ENCODE measurements at places on chromosomes 6 and 20.

DNA sequence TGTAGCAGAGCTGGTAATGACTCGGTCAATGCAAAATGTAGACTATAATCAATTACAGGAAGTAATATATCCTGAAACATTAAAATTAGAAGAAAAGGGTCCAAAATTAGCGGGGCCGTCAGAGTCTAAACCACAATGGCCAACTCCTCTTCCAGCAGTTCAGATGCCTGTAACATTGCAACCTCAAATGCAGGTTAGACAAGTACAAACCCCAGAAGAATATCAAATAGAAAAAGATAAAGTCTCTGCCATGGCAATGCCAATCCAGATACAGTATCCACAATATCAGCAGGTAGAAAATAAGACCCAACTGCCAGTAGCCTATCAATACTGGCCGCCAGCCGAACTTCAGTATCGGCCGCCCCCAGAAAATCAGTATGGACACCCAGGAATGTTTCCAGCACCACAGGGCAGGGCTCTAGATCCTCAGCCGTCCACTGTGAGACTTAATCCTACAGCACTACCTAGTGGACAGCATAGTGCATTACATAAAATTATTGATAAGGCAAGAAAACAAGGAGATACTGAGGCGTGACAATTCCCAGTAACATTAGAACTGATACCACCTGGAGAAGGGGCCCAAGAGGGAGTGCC is 158.4 kb downstream of the GPX5 start:
- DNase-seq = peak; percentile 57

GRCh38 chr20:25011261-25011660 is 18.7 kb upstream of the APMAP start:
- no peak for DNase-seq

DNA sequence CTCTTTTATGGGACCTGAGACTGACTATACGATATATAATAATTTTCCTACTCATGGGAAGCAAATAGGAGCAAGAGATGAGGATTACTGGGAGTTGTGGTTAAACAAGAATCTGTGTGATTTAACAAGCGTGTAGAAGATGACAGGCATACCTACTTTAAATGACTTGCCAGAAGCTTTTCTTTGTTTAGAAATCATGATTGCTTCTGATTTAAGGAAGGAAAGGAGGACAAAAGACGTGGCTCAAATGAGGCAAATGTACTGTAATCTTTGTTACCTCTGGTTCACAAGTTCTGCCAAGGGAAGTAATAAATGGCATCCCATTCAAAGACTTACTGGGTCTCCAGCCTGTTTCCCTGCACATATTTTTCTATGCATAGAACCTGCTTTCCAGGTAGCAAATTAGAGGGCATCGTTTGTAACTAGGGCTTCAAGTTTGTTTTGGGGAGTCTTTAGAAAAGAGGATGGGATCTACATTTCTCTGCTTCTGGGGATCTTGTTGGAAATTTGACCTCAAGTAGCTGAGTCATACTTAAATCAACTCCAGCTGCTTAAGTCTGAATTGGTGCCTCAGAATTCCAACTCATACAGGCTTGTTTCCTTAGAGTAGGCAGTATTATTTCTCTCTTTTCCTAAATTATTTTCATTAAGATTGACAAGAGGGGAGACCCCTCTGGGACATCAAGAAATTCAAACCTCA is 2.9 kb upstream of the TRMT11 start:
- no peak for DNase-seq

- peak; percentile 82 for DNase-seq
Measured at GRCh38 chr6:168035661-168036545, 38.4 kb downstream of the KIF25 start.

GRCh38 chr6:127879685-127880084 is 21.2 kb downstream of the THEMIS start:
- DNase-seq = no peak

GRCh38 chr6:66735106-66735890 is 1028.3 kb upstream of the EYS start:
- DNase-seq = no peak

GRCh38 chr6:53066077-53066417 is 843 bp downstream of the FBXO9 start:
- peak; percentile 67 for DNase-seq

- no peak for DNase-seq
Measured at GRCh38 chr20:10023911-10024310, 10.9 kb upstream of the ANKEF1 start.

DNA sequence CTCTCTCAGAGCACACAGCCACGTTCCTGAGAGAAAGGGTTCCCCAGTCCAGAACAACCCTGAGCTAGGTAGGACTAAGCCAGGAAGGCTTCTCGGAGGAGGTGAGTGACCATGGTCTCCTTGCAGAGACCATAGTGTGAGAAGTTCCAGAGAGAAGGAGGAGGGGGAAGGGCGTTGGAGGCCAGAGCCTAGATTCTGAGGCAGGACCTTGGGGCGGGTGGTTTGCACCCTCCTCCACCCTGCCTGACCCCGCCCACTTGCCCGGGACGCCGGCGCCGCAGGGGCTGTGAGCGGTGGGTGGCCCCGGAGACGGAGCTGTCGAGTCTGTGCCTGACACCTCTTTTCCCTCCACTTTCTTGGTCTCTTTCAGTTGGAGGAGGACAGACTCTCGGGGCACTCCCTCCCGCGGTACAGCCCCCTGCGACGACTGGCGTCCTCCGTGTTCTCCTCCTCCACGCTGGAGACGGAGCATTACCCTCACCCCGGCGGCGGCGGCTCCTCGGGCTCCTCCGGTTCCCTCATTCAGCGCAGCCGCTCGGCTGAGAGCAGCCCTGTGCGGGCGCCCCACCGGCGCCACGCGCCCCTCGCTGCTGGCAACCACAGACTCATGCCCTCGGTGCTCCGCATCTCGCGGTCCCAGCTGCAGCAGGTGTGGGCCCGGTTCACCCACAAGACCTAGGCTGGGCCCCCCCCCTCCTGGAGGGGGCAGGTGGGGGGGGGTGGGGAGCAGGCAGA is 26.2 kb downstream of the TTBK1 start:
- no peak for DNase-seq

DNA sequence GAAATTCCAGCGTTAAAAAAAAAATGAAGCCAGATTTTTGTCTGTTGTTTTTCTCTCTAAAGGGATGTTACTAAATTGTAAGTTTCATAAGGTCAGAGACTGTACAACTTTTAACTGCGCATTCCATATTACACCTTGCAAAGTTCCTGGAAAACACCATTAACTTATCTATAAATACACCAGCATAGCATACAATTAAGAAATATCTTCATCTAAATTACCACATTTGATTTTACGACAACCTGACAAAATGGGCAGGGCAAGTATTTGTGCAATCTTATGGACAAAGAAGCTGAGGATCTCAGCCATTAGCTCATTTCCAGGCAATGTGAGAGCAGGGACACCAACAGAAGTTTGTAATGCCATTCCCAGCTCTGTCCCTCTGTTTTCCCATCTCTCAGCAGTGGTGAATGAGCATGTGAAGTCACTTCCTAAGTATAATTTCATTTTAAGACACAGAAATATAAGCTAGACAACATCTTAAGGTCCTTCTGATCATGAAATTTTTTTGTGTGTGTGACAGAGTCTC is 12.9 kb upstream of the GCM1 start:
- DNase-seq = no peak

DNA sequence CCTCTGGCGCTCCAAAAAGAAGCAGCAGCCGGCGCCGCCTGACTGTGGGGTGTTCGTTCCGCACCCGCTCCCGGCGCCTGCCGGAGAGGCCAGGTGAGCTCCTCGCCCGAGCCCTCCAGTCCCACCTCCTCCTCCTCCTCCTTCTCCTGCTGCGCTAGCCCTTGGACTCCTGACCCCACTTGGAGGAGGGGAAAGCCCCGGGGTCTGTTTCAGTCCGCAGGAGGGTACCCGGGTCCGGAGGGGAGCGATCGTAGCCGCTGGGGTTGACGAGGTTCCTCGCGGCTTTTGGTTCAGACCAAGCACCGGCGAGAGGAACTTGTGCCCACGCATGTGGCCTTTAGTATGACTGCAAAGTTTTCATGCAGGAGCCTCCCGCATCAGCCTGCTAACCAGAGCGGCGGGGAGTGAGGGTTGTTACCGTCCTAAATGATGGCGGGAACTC is 493 bp downstream of the CRYBG1 start:
- peak; percentile 62 for DNase-seq

DNA sequence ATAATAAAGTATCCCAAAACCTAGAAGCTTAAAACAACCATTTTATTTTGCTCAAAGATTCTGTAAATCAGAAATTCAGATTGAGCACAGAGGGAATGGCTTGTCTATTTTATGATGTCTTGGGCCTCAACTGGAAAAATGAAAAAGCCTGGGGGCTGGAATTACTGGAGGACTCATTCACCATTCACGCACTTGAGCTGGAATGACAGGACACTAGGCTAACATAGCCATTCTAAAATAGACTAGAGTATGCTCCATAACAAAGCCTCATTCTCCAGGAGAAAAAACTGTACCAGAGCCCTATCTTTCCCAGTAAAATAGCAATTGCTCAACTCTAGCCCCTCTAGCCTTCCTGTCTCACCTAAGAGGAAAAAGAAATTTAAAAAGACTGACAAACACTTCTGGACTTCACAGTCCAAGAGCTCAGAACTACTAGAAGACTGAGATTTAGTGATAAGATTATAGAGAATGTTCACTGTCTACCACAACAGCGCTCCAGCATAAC is 145.4 kb upstream of the BTBD3 start:
- DNase-seq = no peak

DNA sequence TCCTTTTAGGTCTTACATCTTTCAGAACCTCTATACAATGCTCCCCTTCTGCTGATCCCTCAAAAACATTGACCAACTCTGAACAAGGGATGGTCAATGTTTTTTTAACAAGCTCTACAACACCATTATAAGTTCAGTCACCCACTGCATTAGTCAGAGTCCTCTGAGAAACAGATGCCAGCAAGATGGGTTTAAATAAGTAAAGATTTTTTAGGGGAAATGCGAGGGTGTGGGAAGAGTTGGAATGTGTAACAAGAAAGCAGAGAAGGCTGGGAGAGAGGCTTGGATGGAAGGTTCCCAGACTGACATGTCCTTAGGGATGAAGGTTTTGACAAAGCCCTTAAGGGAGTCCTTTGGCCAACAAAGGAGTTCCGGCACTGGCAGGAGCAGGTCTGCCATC is 478.3 kb downstream of the FRK start:
- no peak for DNase-seq

DNA sequence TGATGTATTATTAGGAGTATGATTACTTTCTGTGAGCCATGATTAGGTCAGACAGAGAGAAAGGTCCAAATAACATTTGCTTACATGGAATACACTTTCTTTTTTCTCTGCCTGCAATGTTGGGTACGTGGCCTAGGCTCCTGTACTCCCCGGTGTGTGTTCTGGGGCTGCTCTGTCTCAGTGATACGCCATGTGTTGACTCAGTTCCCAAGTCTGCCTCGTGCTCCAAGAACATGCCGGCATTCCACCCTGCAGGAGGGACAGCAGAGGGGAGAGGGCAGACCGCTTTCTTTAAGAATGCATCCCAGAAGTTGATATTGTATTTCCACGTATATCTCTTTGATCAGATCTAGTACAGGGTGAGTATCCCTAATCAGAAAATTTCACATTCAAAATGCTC is 33.3 kb upstream of the THBS2 start:
- DNase-seq = no peak

- DNase-seq = no peak
Measured at GRCh38 chr6:44723439-44724197, 336.1 kb downstream of the CDC5L start.

GRCh38 chr6:79066330-79066729 is 11.7 kb downstream of the PHIP start:
- no peak for DNase-seq

DNA sequence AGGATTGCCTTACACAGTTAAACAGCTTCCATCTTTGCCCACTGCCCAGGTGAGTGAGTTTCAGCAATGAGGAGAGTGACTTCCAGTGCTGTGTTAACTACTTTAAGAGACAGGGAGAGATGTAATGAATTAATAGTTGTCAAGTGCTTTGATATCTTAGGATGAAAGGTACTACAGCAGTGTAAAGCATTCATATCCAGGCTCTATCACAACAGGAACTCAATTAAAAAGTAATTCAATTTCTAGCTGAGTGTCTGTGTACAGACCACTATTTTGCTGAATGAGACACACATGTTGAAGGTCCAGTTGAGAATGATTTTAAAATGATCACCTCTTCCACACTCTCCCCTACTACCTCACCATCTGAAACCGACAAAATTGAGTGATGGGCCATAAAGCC is 70.7 kb upstream of the BEND3 start:
- peak; percentile 62 for DNase-seq

DNA sequence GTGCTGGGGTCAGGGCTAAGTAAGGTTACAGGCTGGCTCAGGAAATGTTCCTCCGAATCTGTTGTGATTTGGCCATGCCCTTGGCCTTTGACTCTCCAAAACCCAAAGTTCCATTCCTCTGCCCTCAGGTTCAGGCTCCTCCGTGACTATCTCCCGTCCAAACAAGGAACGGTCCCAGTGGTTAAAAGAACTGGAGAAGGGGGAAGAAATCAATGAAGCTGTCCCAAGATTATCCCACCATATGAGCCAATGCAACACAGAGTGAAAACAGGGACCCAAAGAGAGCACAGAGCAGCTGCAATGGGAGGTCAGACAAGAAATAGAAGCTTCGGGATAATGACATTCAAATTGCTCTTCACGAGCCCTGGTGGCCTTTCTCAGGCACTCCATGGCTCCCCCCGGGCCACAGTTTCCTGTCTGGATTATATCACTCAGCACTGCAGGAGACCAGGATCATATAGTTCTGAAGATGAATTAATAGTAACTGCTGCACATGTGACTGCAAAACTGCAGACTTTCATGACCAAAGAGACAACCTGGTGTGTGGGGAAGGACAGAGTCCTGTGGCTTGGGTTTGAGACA is 211.3 kb downstream of the ZNF217 start:
- DNase-seq = no peak

DNA sequence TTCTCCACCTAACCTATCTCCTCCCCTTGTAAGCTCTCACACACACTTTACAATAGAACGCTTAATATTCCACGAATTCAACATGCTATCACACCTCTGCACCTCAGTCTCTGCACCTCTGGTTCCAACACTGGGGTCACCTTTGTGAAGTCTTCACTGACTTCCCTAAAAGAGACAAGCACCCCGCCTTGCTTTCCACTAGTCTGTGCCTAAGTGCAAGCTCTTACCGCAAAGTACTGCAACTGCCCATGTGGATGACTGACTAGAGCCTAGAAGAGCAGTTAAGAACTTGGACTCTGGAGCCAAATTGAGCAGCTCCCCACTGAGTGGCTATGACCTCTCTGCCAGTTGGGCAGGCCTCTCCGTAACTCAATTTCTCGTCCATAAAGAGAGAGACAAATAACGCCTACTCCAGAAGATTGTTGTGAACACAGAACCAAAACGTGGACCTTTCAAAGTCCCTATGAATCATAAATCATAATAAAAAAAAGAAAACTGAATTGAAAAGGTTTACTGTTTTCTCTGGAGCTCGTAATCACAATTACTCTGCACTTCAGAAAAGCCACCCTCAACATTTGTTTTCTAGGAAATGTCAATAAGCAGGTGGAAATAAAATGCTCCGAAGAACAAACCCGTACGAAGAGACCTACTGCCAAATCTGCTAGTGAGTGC is 1.2 kb downstream of the IFNGR1 start:
- peak; percentile 35 for DNase-seq

GRCh38 chr20:53678315-53678989 is 84.8 kb upstream of the ZNF217 start:
- no peak for DNase-seq
